PC-9 (cell line): ENCODE measurements at places on chromosomes 11 and 22.
A peak's percentile ranks its signal among the peaks of the same experiment; 100 is the strongest.

- no peak for DNase-seq
These were observed 61.4 kb upstream of the LRRC55 start for GRCh38 chr11:57120192-57120965.

DNA sequence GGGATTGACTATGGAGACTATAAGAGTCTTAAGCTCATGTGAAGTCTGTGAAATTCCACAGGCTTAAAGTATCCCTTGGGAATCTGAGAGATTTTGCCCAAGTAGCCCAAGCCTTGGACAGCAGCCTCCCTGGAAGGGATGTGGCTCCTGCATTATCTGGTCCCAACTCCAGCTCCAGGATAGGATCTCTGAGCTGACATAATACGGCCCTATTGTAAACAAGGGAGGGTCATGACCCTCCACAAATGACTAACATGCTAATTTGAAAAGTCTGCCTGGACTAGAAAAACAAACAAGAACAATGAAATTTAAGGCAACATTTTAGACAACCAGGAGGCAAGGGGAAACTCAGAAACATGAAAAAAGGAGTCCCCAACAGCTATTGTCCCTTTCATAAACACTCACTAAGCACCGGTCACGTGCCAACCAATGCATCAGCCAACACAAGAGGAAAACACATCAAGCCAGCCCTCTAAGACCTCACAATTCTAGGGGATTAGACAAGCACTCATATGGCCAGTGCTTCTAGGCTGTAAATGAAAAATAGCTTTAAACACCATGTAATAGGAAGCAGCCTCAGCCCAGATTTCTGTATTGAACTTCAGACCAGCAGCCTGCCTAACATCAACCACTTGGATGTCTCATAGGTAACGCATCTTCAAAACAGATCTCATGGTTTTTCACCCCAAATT lies 101.2 kb upstream of the TIMP3 start:
- no peak for DNase-seq

GRCh38 chr11:65663639-65664200 lies 1.0 kb upstream of the RELA start:
- no peak for DNase-seq

DNA sequence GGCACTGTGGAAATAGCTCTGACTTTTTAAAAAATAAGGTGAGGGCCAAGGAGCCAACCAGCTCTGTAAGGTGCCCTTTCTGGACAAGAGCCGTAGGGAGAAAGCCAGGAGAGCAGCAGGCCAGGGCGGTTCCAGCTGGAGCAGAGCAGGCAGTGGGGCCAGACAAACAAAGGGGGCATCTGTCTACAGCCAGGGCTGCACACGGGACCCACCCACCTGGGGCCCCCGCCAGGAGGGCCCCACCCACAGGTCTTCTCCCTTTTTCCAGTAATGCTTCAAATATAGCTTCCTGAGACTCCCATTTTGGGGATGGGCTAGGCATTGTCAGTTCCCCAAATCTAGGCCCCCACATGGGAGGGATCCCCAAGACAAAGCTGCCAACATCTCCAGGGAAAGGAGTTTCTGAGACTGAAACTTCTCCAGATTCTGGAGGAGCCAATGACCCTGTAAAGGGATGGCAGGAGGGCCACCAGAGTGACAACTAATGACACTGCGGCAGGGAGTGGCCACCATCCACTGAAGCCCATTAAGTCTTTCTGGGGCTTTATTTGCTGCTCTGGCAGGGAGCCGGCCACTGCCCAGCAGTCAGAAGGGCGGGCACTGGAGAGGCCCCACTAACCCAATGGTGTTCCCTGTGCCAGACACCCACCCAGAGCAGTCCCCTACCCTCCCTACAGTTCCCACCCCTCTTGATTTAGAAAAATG lies 1.9 kb downstream of the ZFTA start:
- no peak for DNase-seq

DNA sequence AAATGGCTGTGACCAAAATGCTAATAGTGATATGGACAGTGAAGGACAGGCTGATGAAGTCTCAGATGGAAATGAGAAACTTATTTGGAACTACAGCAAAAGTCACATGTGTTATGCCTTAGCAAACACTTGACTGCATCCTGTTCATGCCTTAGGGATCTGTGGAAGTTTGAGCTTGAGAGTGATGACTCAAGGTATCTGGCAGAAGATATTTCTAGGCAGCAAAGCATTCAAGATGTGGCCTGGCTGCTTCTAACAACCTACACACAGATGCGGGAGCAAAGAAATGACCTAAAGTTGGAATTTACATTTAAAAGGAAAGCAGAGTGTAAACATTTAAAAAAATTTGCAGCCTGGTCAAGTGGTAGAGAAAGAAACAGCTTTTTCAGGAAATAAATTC lies 28.1 kb upstream of the CD81 start:
- DNase-seq: no peak

GRCh38 chr22:40414311-40414710 lies 43.9 kb downstream of the SGSM3 start:
- no peak for DNase-seq

DNA sequence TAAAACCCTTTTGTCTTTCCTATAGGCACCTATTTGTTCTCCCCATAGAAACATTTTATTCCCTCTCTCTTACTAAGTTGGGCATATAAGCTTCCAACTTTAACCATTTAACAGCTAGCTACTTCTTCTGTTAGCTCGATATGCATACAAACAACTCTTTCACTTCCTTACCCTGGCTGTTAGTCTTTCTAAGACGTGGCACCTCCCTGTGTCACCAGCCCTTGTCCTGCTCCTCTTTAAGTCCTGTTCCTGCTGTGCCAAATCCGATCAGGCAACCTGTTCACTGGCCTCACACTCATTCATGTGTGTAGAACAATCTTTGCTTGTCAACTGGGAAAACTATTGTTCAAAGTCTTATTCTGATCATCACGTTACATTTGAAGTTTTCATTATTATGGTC lies 1376.1 kb upstream of the TENM4 start:
- no peak for DNase-seq

GRCh38 chr22:39940757-39941305 lies 19.4 kb upstream of the TMA7B start:
- DNase-seq: no peak

DNA sequence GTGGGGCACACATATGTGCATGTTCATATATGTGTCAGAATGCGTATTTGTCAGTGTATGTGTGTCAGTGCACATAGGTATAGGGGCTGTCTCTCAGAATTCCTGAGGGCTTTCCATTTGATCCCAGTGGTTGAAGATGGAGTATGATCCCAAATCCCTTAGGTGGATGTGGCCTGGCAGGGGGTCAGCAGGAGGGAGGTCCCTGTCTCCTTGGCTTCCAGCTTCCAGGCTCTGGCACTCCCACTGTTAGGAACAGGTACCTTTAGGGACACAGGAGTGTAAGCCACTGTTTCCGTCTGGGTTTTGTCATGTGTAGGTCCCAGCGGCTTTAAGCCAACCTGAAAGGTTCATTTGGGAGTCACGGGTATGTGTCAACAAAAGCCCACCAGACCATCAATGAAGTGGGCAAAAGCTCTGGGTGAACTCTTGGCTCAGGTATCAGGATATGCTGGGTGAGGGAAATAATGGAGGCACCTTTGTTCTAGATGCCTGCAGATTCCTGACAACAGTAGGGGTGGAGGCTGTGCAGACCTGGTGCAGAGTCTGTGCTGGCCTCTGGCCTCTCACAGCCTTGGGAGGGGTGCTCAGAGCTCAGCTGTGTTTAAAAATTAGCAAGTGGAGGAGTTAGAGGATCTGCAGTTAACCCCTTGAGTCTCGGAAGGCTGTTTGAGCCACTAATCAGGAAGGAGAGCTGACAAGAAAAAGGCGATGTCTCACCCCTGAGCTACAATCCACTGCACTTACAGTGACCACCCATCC lies 9.0 kb downstream of the KCNQ1OT1 start:
- no peak for DNase-seq

- no peak for DNase-seq
These were observed 524.9 kb downstream of the CNTN5 start for GRCh38 chr11:99545616-99546015.

GRCh38 chr22:37996079-37996478 lies 11.7 kb upstream of the SOX10 start:
- DNase-seq: no peak

- no peak for DNase-seq
These were observed 15.1 kb upstream of the CABP2 start for GRCh38 chr11:67538306-67538705.

- peak; percentile 59 for DNase-seq
These were observed at the start of the genes NLRP14 and ZNF214 for GRCh38 chr11:7020183-7020917. NLRP14 (plus strand) TSS chr11:7020479; CDS start chr11:7038587, 18,108 bp downstream. ZNF214 (minus strand) TSS chr11:7020346; CDS start chr11:7002835, 17,511 bp downstream.

- no peak for DNase-seq
These were observed 390.5 kb downstream of the OR4C45 start for GRCh38 chr11:50423208-50423607.

DNA sequence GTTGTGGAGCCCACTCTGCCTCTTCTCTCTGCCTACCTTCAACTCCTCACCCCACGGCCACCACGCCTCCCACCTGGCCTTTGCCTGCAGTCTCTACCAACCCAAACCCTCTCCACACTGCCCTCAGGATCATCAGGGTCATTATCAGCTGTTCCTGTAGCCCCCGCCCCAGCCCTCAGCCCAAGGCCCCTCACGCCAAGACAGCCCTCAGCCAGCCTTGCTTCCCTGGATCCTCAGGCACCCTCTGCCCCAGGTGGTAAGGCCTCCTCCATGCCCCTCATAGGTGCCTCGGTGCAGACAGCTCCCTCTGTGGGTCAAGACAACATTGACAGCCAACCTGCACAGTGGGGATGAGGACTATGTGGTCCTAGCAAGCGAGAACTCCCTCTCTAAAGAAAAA lies 1.7 kb downstream of the SBF1 start:
- DNase-seq: no peak

- peak; percentile 88 for DNase-seq
These were observed 28.2 kb downstream of the SIK3 start for GRCh38 chr11:117070016-117070415.

- DNase-seq: no peak
These were observed 7.5 kb downstream of the OR6M1 start for GRCh38 chr11:123798513-123799252.

- no peak for DNase-seq
These were observed 73.8 kb upstream of the OPCML start for GRCh38 chr11:133606124-133606523.

DNA sequence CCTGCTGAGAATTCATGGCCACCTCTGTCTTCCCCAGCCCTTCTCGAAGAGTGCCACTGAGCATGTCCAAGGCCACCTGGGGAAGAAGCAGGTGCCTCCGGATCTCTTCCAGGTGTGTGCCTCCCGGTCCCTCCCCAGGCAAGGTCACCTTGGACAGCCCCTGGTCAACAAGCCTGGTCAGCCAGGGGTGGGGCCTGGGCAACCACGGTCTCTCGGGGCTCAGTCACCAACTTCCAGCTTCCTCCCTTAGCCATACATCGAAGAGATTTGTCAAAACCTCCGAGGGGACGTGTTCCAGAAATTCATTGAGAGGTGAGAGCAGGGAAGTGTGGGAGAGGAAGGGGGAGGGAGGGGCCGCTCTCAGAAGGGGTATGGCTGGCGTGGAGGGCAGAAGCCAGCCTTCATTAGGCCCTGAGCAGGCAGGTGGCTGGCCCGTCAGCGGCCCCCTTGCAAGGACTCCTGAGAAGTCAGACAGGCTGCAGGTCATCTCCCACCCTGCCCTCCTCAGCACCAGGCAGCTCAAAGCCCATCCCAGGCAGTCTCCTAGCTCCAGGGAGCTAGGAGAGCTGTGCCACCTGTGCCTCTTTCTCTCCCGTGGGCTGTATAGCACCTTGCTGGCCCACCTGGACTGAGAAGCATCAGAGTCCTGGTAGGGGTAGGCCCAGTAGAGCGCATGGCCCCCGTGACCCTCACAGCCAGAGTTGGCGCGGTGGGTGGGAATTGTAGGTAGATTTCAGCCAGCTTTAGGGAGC lies 9.3 kb upstream of the ANKRD13D start:
- DNase-seq: no peak

DNA sequence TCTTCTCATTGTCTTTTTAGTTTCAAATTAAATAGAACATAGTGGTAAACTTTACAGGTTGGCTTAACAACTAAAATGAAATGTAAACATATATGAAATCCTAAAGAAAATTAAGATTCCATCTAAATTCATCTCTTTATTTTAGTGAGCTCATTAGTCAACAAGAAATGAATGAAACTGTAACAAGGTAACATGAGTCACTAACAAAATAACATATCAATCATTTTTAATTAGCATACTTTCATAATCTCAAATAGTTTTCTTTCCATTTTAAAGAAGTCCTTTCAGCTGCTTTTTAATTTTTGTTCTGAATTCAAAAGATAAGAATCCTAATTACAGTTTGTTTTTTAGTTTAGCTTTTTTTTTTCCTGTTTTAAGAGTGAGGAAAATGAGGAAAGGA lies 688.6 kb upstream of the TENM4 start:
- no peak for DNase-seq

DNA sequence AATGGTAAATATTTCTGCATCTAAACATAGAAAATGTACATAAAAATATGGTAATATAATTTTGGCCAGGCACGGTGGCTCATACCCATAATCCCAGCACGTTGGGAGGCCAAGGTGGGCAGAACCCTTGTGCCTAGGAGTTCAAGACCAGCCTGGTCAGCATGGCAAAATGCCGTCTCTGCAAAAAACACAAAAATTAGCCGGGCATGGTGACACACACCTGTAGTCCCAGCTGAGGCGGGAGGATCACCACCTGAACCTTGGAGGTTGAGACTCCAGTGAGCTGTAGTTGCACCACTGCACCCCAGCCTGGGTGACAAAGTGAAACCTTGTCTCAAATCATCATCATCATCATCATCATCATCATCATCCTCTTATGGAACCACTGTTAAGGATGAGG lies 230.6 kb upstream of the NCAM1 start:
- no peak for DNase-seq

DNA sequence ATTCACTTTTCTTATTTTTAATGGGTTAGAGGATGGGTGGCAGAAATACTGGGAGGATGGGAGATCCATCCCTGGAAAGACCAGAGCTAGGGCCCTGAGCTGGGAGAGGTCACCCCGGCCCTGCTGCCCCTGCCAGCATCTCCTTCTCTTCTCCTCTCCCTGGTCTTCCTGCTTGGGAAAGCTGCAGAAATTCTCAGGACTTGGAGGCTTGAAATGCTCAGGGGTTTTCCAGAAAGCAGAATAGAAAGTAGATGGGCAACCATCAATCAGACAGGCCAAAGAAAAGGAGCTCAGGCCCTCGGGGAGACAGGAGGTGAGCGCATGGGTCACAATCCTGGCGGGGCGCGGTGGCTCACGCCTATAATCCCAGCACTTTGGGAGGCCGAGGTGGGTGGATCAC lies 1.5 kb downstream of the APOBEC3H start:
- no peak for DNase-seq

GRCh38 chr11:23729088-23729487 lies 767.8 kb upstream of the LUZP2 start:
- DNase-seq: no peak

GRCh38 chr22:24384131-24384530 lies 43.3 kb upstream of the ADORA2A start:
- no peak for DNase-seq
